HS-27A (cell line): ENCODE measurements at places on chromosomes 6 and 20.

DNA sequence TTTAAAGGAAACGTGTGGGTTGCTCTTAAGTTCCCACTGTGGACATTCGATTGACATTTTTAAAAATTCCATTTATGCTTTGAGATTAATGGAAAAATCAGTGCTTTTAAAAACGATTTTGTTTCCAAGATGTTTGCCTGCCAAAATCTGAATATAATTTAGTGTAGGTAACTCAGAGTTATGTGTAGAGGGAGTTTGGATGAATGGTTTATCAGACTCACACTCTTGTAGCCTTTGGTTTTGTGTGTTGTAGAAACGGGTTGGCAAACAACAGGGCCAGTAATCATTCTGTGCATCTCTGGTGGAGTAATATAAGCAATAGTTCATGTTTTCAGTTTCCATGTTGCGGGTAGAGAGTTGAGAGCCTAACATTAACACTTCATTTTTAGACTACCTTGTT lies 140.6 kb downstream of the RPS12 start:
- DNase-seq, result no peak

DNA sequence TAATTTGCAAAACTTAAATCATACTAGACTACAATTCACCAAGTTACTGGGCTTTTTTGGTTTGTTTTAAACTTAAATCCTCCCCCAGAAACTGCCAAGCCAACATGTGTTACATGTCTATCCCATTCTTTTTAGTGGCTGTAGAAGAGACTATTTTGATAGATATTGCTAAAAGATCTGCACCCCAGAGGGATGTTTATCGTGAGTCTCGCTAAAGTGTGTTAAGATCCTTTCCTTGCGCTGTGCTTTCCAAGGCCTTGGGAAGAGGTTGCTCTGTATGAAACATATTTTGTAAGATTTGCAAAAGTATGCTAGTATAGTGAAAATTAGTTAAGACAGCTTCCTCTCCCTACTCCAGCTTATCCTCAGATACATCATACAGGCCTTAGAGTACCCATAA lies 63.0 kb downstream of the GPX5 start:
- DNase-seq, result no peak

DNA sequence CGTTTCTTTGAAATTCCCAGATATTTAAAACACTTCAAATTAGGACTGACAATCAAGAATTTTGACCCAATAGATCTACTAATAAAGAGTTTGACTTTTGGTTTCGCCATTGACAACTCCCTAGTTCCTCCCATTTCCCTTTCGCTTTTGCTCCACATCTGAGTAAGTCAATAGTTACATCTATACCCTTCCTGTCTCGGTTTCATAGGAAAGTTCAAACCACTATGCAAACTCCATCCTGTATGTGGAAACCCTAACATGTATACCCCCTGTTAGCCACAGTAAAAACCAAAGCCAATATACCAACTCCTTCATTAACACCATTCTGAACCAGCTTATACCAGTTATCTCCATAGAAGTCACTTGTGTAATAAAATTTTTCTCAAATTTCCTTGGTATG lies 311.1 kb downstream of the MMUT start:
- no peak for DNase-seq

- DNase-seq, result no peak
Measured at GRCh38 chr6:83463886-83464285, 33.0 kb upstream of the ME1 start.

GRCh38 chr6:63553208-63553607 lies 19.1 kb upstream of the LOC128125822 start:
- no peak for DNase-seq

DNA sequence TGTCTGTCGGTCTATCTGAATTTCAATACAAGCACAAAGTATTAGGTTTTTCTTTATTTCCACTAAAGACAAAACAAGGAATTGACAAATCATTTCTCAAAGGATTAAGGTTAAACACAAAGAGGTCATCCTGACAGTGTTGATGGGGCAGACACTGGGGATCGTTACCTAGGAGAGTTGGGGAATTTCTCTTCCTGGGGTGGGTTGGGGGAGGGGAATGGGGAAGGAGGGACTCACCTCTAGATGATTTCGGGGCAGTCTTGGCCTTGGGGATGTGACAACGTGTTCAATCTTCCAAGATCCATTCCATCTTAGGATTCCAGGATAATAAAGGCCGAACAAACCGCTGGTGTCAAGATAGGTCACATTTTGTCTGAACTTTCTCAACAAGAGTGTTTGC lies 35.4 kb upstream of the FOXA2 start:
- no peak for DNase-seq
